ENCODE measurements at places on chromosomes 7 and 10.

DNA sequence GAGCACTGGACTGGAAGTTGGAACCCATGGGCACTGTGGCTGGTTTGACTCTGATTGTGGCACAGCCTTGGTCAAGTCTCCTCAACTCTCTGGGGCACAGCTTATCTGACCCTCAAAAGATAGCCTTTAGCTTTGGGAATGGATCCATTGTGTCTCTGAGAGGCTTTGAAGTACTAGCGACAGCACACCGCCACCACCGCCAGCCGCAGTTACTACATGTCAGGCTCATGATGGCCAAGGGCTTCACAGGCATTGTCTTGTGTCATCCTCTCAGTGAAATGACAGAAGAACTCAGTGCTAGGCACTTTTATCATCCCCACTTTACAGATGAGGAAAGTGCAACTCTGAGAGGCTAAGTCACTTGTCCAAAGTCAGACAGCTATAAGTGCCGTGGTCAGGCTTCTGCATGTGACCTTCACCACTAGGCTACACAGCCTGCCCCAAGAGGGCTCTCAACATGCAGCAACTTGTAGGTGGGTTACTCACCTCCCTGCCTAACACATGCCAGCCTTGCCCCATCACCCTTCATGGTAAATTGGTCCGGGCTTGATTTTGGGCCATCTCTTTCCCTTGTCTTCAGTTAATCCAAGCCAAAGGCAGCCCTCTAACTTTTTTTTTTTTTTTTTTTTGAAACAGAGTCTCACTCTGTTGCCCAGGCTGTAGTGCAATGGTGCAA, 44.1 kb downstream of the C10orf105 start:
- H3K4me1 ChIP-seq = no peaks in the 10 kb centered on the region
- no peaks in the 10 kb centered on the region for H3K36me3 ChIP-seq
- DNase-seq = no peak
- no peaks in the 10 kb centered on the region for H3K27me3 ChIP-seq
- no peak overlapping the region for H3K4me3 ChIP-seq

GRCh38 chr10:118034791-118035261, 11.9 kb downstream of the RAB11FIP2 start:
- no peak overlapping the region for H3K4me3 ChIP-seq
- H3K4me1 ChIP-seq = peaks cover 7% of the 10 kb centered on the region
- H3K36me3 ChIP-seq = peaks cover 10% of the 10 kb centered on the region
- no peak overlapping the region for H3K27ac ChIP-seq
- DNase-seq = no peak
- no peaks in the 10 kb centered on the region for H3K27me3 ChIP-seq

GRCh38 chr7:88437132-88437531, 130.4 kb upstream of the STEAP4 start:
- no peaks in the 10 kb centered on the region for H3K4me1 ChIP-seq
- no peak for DNase-seq
- no peaks in the 10 kb centered on the region for H3K27me3 ChIP-seq

DNA sequence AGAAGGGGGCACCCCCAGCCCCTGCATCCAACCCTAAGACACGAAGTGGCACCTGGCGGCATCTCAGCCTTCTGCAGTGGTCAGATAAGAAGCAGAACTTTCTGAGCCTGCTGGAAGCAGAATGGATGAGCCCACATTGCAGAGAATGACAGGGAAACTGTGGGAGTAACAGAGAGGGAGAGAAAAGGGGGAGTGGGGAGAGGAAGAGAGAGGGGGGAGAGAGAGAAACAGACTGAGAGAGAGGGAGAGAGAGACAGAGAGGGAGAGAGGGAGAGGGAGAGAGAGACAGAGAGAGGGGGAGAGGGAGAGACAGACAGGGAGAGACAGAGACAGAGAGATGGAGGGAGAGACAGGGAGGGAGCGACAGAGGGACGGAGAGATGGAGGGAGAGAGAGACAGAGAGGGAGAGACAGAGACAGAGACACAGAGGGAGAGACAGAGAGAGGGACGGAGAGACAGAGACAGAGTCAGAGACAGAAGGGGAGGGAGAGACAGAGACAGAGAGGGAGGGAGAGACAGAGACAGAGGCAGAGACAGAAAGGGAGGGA, 35.9 kb downstream of the MICALL2 start:
- peaks cover 20% of the 10 kb centered on the region for H3K27me3 ChIP-seq
- H3K4me3 ChIP-seq = no peak overlapping the region
- no peak for DNase-seq
- peaks cover 5% of the 10 kb centered on the region for H3K4me1 ChIP-seq
- no peak overlapping the region for H3K27ac ChIP-seq
- no peaks in the 10 kb centered on the region for H3K36me3 ChIP-seq

- H3K4me3 ChIP-seq = no peak overlapping the region
- no peaks in the 10 kb centered on the region for H3K36me3 ChIP-seq
- no peaks in the 10 kb centered on the region for H3K27me3 ChIP-seq
- H3K4me1 ChIP-seq = no peaks in the 10 kb centered on the region
- DNase-seq = no peak
Measured at GRCh38 chr10:109668154-109668665, 255.1 kb downstream of the XPNPEP1 start.

GRCh38 chr10:71771821-71772617, 1.3 kb downstream of the VSIR start:
- DNase-seq = no peak
- peak overlapping the region; percentile 84 for H3K4me3 ChIP-seq
- peak overlapping the region; percentile 90 for H3K27ac ChIP-seq
- H3K27me3 ChIP-seq = no peaks in the 10 kb centered on the region
- peaks cover 83% of the 10 kb centered on the region for H3K4me1 ChIP-seq
- H3K36me3 ChIP-seq = peaks cover 17% of the 10 kb centered on the region

DNA sequence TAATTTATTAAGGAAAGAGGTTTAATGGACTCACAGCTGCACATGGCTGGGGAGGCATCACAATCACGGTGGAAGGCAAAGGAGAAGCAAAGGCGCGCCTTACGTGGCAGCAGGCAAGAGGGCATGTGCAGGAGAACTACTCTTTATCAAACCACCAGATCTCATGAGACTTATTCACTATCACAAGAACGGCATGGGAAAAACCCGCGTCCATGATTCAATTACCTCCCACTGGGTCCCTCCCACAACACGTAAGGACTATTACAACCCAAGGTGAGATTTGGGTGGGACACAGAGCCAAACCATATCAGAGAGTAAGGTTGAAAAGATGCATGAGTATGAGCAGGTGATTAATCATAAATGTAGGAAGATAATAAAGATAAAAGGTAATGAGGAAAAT, 3.2 kb upstream of the JCAD start:
- H3K36me3 ChIP-seq = peaks cover 2% of the 10 kb centered on the region
- peaks cover 7% of the 10 kb centered on the region for H3K4me1 ChIP-seq
- H3K27me3 ChIP-seq = peaks cover 67% of the 10 kb centered on the region
- no peak overlapping the region for H3K4me3 ChIP-seq
- DNase-seq = no peak

GRCh38 chr7:157477550-157478212, 140.9 kb downstream of the DNAJB6 start:
- peaks cover 31% of the 10 kb centered on the region for H3K36me3 ChIP-seq
- H3K4me1 ChIP-seq = peaks cover 35% of the 10 kb centered on the region
- peak overlapping the region; percentile 78 for H3K27ac ChIP-seq
- peaks cover 4% of the 10 kb centered on the region for H3K27me3 ChIP-seq
- peak overlapping the region; percentile 34 for H3K4me3 ChIP-seq

GRCh38 chr7:157537056-157537455, 200.3 kb downstream of the DNAJB6 start:
- H3K4me3 ChIP-seq = no peak overlapping the region
- H3K27ac ChIP-seq = no peak overlapping the region
- H3K27me3 ChIP-seq = peaks cover 15% of the 10 kb centered on the region
- DNase-seq = no peak
- H3K36me3 ChIP-seq = peaks cover 2% of the 10 kb centered on the region

GRCh38 chr7:118005026-118005425, 131.8 kb upstream of the CTTNBP2 start:
- DNase-seq = no peak
- H3K4me3 ChIP-seq = no peak overlapping the region
- no peaks in the 10 kb centered on the region for H3K36me3 ChIP-seq
- no peak overlapping the region for H3K27ac ChIP-seq
